ENCODE measurements at places on chromosomes 7 and 10.

DNA sequence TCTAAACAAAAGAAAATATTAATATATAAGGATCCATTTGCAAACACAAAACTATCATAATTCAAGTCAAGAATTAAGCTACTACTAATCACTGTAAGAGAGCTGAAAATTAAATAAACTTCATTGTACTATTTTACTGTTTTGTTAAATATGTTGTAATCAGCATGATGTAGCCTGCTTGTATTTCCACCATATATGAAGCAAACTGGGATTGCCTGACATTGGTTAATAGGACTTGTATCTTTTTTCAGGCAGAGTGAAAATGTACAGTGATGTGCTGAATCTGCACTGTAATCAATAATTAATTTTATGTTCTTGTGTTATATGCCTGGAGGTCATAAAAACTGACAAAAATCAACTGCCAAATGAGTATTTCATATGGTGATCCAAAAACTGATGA lies 25.4 kb downstream of the TRDMT1 start:
- DNase-seq = no peak

DNA sequence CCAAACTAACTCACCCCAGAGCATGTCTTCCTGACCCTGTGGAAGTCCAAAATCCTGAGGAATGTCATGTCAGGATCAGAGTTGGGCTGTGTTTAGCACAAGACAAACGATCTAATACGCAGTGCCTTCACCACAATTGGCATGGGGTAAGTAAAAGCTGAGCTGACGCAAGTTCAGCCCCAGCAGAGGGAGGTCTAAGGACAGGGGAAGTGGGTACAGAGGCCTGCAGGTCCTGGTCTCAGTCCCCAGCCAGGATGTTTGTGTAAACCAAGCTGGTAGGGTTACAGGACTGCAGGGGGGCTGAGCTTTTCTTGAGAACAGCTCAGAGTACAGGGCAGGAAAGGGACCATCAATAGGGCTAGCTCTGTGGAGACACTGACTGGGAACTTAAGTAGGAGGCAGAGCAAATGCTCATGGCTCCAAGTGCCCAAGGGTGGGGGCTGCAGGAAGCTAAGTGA lies 5.3 kb upstream of the KCNIP2 start:
- no peak for DNase-seq

GRCh38 chr7:15757041-15758000 lies 70.8 kb upstream of the MEOX2 start:
- no peak for DNase-seq

DNA sequence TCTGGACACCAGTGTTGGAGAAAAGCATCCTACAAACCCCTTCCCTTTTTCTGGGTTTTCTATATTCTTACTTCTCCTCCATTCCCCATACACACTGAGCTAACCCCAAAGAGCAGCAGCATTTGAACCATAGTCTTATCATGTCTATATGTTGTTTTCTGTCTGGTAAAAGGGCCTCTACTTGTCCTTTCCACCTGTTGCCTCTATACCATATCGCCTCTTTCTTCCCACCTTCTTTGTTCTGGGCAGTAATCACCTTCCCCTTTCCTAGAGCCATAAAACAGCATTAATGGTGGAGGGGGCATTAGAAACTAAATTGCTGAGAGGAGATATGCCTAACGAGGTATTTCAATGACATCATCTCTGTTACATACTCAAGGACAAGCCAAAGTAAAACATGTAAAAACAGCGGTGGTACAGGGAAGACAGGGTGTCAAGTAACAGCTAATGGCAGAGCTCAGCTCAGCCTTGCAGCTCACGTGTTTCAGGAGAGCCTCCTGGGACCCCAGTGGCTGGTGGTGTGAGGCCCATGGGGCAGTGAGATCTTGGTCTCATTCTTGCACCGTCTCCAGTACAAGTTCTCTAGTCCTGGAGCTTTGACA lies 20.6 kb downstream of the NPY start:
- DNase-seq = no peak

DNA sequence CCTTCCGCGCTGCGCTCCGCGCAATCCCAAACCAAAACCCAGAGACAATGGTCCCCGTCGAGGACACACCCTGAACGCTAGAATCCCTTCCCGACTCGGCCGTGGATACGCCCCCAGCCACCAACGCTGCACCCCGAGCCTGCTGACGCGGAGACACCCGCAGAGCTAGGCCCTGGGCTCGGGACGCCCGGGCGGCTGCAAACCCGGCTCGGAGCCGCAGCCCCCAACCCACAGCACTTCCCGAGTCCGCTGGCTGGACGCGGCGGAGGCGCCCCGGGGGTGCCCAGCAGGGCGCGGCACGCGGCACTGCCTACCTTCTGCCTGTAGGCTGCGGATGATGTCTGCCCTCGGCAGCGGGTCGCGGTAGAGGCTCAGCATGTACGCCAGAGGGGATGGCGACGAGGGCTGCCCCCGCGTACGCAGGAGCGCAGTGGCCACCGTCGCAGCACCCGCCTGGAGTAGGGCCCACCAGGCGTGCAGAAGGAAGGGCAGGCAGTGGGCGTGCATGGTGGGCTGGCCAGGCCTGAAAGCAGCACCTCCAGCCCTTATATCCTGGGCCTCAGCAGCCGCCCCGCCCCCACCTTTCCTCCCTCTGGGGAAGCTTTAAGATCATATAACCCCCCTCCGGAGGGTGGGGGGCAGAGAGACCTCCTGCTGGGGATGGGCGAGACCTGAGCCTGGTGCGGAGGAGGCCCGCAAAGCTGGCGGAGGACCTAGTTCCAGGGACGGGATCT lies at the start of gene NODAL:
TSS of gene NODAL (minus strand) at position 521 of the 734 bp plus-strand sequence. CDS start at position 507, 14 bp downstream.
- no peak for DNase-seq

Data from activated CD4-positive, CD25-positive, alpha-beta regulatory T cell (primary cell).